ENCODE measurements at places on chromosomes 6 and 20.

GRCh38 chr6:142542704-142543233 lies 241.0 kb downstream of the ADGRG6 start:
- DNase-seq: no peak

- DNase-seq: no peak
Measured at GRCh38 chr6:40395066-40395697, 192.0 kb downstream of the LRFN2 start.

GRCh38 chr20:278181-278580 lies 12.4 kb downstream of the C20orf96 start:
- no peak for DNase-seq

DNA sequence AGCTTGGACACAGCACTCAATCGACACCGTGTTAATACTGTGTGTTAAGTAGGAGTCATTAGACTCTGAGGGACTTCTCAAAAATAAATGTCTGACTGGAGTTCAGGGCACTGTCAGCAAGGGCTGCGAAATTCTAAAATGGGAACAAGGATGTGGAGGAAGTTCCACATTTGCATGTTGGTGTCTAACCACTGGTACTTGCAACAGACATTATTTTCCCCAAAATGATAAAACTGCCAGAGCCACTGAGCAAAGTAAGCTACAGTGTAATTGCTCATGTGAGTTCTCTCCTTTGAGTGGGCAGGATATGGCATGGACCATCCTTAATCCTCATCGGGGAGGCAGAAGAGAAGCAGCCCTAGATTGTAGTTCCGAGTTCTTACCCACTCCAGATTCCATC lies 215.9 kb downstream of the SLC24A3 start:
- no peak for DNase-seq

DNA sequence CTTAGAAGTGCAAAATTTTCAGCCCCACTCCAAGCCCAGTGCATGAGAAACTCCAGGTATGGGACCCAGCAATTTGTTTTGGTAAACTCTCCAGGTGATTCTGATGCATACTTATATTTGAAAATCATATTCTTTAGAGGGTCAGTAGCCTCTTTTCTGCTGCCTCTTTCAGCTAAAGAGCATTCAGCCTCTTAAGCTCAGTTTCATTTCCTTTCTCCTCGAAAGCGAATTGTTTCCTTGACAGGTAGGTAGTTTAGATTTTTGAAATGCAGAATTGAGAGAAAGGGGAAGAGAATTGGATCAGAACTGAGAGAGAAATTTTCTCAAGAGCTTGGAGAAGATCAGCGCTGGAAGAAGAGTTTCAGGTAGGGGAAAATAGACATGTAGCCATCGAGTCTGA lies 995.8 kb upstream of the FLRT3 start:
- no peak for DNase-seq

DNA sequence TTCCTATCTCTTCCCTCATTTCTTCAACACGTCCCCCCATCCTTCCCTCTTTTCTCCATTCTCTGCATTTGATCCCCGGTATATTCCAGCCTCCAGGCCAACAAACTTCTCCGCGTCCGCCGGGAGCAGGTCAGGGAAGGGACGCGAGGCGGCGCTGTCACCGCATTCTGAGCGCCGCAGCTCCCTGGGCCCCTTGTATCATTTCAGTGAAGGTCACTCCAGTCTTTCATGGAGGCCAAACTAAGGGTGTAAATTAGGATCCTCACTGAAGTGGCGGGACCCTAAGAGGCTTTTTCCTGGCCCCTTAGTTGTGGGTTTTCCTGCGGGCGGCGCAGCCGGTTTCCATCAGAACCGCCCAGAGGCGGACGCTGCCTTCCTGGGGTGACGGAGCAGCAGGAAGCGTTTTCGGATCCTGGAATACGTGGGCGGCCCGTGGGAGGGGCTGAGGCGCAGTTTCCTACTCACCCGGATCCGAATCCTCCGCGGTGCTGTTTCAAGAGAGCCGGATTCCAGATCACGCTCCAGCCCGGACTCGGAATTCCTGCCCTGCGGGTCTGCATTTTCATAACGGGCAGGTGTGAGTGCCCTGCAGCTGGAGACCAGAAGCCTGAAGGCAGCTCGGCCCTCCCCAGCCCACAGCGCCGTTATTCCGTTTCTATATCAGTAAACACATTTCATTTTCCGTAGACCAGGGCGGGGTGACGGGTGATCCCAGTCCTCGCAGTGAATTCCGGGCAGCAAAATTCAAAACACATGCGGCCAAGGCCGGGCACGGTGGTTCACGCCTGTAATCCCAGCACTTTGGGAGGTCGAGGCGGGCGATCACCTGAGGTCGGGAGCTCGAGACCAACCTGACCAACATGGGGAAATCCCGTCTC lies 3.6 kb upstream of the MICA start:
- peak; percentile 67 for DNase-seq

GRCh38 chr6:51620971-51621370 lies 466.4 kb downstream of the PKHD1 start:
- no peak for DNase-seq

- no peak for DNase-seq
Measured at GRCh38 chr6:106154326-106154725, 68.2 kb downstream of the PRDM1 start.

- no peak for DNase-seq
Measured at GRCh38 chr6:161744211-161745067, 470.6 kb upstream of the AGPAT4 start.

DNA sequence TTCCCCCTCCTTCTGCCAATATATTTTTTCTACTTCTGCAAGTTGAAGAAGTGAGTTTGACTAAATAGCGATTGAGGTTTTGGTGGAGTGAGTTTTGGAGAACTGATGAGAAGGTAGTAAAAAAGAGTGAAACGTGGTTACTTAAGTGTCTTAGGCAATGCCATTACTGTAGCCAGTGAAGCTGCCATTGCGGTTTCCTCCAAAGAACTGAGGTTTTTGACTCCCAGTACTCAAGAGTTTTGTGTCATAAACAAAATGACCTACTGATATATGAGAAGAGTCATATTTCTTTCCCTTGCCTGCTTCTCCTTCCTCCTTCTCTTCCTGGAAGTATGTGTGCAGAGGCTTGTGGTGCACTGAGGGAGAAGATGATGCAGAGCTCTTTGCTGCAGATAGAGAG lies 554.5 kb upstream of the MAP3K7 start:
- DNase-seq: no peak

- no peak for DNase-seq
Measured at GRCh38 chr6:15370733-15371671, 125.1 kb downstream of the JARID2 start.

DNA sequence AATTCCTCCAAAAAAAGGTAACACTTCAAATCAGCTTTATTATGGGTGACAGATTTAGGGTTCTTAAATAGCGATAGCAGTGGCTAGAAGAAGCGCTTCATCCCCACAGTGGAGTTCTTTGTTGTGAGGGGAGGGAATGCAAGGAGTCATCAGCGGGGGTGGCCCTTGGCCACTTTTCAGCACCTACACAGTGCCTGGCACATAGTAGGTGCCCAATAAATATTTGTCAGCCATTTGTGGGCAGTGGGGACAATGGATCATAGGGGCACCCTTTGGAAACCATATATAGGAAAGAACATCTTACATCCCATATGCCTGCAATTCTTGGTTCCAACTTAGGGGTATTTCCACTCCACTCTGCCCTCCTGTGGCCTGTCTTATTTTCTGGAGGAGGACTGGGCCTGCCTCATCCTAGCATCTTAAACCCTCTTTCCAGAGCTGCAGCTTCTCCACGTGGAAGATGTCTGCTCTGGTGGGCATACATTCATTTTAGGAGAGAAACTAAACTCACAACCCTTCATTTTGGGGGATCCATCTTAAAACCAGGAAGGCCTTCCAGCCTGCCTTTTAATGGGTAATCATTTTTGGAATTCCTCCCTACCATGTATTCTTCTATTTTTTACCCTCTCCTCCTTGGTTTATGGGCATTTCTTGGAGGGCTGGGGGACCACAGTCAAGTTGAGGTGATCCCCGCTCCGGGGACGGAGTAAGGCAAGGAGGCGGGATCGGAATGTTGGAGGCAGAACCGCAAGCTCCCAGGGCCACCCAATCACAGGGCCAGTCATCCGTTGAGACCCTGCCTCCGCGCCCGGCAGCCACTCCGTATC lies 2.6 kb upstream of the GPSM3 start:
- DNase-seq: no peak

DNA sequence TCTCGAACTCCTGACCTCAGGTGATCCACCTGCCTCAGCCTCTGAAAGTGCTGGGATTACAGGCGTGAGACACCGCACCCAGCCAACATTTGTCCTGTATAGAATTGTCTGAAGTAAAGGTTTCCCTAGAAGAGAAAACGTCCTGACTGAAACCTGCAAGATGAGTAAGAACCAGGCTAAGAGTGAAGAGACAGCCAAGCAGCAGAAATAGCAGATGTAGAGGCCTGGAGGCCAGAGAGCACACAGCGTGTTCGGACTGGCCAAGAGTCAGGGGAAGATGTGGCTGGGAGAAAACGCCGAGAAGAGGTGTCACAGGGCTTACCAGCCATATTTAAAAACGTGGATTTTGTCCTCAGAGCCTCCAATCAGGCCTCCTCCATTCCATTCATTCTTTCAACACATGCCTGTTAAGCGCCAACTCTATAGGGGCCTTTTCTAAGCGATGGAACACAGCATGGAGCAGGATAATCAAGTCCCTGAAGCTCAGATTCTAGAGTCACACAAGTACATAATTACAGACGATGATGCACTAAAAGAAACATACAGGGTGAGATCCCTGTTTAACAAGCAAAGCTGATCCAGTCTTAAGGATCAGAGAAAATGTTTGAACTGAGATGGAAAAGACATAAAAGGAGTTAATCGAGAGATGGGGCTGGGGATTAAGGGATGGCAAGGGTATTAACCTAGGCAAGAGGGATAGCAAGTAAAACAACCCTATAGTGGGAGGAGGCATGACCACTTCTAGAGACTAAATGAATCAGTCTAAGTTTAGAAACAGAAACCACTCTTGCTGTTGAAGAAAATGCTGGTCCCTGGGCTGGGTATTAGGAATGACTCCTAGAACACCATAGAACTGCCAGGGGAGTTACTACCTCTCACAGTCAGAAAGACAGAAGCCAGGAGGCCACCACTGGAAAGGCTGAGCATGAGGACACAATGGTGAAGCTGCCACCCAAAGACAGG lies 4.8 kb downstream of the ZCCHC3 start:
- no peak for DNase-seq

DNA sequence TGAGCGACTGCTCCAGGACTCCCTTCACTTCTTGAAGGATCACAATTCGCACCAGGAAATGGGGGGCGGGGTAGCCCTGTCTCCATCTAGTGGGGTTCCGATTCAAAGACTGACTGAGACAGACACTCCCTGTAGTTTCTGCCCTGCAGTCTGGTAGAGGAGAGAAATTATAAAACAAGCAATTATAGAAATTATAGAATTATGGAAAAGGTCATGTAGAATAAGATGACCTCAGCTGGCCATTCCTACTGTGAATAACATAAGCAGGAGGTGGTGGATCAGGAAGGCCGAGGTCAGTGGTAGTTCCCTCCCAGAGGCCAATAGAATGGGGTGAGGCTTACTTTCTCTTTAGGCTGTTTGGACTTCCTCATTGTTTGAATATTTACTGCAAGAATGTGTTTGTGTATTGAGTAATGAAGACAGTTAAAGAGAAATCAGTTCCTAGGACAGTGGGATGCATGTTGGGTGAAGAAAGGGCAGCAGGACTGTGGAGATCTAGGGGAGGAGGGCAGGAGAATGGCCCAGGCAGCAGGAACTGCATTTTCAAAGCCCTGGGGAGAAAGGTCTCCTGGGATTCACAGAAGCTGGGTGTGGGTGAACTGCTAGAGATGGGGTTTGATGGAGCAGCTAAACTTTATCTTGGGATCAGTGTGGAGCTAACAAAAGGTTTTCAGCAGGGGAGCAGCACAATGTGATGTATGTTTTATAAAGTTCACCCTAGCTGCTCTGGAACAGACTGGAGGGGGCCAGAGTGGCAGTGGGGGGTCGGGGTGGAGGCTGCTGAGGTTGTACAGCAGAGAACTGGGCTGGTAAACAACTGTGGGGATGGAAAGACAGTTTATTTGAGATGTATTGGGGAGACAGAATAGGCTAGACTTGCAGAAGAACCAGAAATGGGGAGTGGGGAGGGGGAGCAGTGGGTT lies 2.1 kb downstream of the ZNF341 start:
- no peak for DNase-seq

DNA sequence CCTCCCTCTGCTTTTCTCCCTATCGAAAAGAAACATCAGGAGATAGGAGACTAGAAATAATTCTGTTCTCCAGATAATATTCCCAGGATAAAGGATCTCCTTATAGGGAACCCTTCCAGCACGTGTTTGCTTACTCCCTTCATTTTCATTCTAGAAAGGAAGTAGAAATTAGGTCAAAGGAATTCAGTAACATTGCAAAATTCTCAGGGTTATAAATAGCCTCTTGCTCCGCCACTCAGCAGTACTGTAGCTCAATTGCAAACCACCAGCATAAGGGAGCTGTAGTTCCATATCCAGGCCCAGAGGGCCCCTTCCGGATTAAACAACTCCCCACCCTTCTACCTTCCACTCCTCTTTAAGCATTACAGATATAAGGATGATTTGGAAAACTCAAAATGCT lies 6.2 kb downstream of the ELMO2 start:
- DNase-seq: no peak

- no peak for DNase-seq
Measured at GRCh38 chr6:111576291-111576690, 29.4 kb downstream of the TRAF3IP2 start.

DNA sequence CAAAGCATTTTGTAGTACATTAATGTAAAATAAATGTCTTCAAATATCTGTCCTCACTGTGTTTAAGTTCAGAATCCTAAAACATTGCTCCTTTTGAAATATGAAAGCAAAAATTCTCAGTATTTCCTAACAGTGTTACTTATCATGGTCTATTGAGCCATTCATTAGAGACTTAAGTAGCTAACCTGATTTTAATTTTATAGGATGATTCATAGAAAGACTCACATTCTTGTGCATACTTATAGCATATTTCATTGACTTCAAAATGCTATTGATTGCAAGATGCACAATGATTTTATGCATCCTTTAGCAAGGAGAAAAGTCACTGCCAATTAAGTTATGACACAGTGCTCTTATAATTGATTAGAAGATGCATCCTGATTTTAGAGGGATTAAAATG lies 85.7 kb downstream of the HIVEP1 start:
- DNase-seq: no peak

DNA sequence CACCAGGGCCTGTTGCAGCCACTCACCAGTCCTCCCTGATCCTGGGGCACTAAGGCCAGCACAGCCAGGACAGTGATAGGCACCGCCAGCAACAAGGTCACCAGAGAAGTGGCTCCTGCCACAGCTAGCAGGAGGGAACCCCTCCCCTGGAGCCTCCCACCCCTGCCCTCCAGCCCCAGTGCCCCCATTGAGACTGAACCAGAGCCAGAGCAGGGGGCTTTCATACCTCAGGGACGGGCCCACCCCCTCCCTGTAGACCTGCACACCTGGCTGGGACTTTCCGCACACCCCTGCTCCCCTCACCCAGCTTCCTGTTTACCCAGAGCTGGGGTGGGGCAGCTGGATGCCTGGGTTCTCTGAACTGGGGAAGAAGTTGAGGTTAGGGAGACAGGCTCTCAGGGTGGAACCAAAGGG lies at the start of gene LTB:
LTB (minus strand) TSS at position 195 of the 414 bp plus-strand sequence; CDS start at position 188, 7 bp downstream.
- no peak for DNase-seq

DNA sequence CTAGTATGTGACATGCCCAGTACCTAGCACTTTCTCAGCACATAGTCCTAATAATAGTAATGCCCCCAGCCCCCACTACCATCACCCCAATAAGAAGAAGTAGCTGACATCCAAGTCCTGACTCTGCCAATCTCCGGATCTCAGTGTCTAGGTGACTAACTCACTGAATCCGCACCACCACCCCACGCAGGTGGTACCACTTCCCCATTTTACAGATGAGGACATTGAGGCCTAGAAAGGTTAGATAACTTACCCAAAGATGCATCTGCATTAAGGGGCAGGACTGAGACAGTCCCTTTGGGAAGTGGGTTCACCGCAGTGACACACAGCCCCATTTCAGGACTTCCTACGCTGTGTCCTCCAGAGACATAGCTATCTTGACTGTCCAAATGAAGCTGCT lies 241.2 kb downstream of the TFAP2C start:
- DNase-seq: no peak

All from nucleus accumbens (tissue), 56 donors.